Activated CD4-positive, alpha-beta T cell treated with anti-CD3 and anti-CD28 coated beads, Interleukin-2, amount 50 U/mL, for 24 hours (primary cell): ENCODE measurements at places on chromosomes 16 and 17.

GRCh38 chr17:79650283-79650682 is 39.4 kb upstream of the RBFOX3 start:
- no peak for DNase-seq

- no peak for DNase-seq
Observed at GRCh38 chr16:28478506-28479180, 6.5 kb upstream of the NPIPB7 start.

DNA sequence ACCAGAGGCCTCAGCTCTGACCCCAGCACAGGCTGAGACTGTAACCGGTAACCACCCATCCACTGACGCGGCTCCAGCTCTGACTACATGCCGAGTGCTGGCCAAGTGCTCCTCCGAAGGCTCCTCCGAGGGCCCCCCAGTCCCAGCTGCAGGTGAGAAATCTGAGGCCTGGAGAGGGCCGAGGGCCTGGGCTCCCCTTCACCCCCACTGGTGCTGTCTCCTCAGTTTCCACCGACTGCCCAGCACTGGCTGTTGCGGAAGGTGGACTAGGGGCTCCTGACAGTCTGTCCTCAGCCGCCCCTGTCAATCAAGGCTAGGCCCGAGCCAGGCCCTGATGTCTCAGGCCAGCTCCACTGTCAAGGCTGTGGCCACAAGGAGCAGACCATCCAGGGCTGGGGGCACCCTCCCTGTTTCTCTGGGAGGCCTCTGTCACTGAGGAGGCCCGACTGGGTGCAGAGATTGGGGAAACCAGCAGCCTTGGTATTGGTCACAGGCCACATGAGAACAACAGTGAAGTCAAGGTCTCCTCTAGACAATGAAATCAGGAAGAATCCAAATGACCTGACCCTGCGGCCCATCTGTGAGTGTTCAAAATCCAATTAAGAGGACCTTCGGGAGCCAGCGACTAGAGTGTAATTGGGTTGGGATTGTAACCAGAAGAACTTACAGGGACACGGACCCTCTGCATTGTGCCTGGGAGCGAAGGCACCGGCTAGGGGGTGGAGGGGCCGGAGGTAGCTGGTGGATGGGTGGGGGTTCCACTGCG is 5.1 kb downstream of the TMEM235 start:
- DNase-seq = no peak

DNA sequence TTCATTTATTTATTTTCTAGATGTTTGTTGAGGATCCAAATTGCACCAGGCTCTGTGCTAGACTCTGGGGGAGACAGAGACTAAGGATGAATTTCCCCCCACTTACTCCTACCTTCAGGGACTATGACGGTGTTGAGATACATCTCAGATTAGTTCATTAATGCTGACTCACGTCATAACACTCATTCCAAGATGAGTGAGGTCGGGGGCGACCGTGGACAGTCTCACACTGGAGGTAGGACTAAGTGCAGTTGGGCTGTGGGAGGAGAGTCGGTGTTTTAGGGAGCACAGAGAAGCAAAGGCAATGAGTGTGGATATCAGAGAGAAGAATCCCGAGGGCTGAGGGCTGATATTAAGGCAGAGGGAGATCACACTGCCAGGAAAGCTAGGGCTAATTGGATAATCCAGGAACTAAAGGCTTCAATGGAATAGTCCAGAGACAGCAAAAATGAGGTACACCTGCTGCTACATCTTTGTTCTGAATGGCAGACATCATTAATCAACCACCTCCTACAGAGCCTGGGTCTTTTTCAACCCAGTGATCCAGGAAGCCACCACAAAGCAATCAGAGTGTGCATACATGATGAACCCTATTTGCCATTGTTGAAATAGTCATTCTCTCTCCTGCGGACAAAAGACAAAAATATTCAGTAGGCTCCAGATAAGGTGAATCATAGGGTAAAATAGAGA is 38.6 kb upstream of the CACNG4 start:
- DNase-seq = no peak

GRCh38 chr16:83113317-83113716 is 486.5 kb downstream of the CDH13 start:
- no peak for DNase-seq

DNA sequence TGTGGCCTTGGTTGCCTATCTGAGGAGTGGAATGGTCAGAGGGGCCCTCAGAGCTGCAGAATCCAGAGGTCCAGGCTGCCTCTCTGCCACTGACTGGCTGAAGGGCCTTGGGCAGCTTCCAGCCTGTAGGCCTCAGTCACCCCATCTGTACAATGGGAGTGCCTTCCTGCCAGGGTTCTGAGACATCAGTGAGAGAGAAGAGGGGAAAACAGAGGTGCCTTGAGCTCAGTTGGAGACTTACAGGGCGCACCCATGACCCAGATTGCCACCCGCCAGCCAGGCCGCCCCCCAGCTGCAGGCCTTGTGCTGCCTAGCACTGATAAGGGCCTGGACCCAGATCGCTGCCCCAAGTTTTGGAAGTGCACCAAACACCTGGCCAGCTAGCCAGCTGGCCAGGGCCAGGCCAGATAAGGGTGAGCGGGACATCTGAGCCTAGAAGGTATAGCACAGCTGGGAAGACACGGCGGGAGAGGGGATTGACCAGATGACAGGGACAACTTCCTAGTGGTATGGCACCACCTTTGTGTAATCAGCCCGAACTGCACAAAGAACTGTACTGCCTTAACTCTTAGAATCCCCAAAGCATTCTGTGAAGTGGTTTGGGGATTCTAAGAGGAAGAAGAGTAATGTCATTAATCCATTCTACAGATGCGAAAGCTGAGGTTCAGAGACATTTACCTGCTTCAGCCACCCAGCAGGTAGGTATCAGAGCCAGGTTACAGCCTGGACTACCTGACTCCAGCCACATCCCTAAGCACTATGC is 1.4 kb downstream of the SLC4A1 start:
- no peak for DNase-seq

- no peak for DNase-seq
Observed at GRCh38 chr17:75277664-75278071, 6.6 kb upstream of the MIF4GD start.

DNA sequence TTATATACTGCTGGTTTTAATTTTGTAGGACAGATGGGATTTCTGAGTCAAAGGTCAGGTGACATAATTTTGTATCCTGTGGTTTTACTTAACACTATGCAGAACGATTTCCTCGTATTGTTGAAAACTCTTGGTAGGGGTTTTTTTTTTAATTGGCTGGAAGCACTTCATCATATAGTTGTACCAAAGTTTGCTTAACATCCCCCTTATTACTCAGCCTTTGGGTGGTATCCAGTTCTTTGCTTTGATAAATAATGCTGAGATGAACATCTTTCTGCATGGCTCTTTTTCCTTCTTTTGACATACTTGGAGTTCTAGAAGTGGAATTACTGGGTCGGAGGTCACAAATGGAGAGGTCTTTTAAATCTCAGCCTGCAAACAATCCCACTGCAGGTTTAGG is 419.1 kb downstream of the MAF start:
- DNase-seq = no peak

GRCh38 chr16:19864566-19864965 is 20.1 kb downstream of the GPRC5B start:
- no peak for DNase-seq

DNA sequence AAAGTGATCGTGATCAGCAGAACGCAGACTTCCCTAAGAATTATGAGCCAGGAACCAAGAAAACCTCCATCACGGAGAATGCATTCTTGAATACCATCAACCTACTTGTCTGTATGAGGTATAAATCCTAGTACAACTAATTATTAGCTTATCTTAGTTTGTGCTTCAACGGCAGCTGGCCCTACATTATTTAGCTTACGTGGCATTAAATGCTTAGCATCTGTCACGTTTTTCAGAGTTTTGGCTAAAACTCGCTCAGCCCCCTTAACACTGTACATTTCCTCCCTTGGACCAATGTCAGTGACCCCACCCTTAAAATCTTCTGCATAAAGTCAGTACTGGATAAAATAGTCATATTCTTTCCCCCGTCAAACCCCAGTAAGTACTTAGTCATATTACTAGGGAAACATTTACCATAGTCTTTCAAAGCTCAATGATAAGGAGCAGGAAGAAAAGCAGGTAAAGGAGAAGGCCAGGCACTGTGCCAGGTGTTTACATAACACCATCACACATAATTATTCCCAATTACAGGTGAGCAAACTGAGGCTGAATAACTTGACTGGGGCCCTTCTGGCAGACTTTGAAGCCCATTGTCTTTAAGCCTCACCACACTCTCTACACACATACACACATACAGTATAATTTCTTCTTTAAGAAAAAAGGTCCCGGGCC is 16.6 kb upstream of the TXNDC11 start:
- no peak for DNase-seq

DNA sequence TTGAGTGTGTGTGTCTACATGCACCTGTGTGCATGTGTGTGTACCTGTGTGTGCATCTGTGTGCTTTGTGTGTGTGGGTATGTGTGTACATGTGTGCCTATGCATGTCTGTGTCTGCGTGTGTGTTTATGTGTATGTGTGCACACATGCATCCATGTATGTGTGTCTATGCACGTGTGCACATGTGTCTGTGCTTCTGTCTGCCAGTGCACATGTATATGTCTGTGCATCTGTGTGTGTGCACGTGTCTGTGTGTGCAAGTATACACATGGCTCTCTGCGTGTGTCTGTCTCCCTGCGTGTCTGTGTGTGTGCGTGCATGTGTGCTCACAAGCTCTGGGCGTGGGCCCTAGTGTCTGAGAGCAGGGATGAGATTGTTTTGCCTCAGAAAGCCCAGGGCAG is 85.3 kb upstream of the SEC14L1 start:
- no peak for DNase-seq

DNA sequence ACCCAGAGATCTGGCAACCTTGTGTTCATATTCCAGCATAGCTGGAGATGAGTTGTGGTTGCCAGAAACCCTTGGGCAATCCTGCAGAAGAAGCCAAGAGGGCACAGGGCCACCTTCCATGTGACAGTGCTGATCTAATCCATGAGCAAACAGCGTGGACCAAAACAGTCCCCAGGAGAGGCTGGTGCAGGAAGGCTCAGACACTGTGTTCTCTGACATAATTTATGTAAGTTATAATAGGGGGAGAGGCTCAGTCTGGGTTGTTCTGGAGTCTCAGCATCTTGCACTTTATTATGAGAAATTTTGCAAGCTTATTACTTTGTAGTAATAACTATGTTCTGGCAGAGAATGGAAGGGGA is 273.9 kb downstream of the HAPSTR1 start:
- no peak for DNase-seq

GRCh38 chr17:81537856-81538555 is 9.8 kb downstream of the FSCN2 start:
- no peak for DNase-seq

DNA sequence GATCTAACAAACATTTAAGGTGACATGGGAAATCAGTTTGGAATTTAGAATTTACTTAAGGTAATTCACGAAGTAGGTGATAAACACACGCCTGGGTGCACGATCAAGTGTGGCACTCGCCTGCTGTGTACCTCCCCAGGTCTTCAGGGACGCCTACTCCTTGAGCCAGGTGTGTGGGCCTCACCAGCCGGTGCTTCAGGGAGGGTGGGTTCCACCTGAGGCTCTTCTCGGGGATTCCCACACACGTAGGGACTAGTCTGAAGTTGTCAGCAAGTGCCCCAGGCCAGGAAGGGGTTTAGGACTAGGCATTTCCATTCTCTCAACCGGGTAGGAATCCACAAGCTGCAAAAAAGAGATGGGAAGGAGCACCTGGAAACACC is 9.8 kb upstream of the NAT9 start:
- no peak for DNase-seq

DNA sequence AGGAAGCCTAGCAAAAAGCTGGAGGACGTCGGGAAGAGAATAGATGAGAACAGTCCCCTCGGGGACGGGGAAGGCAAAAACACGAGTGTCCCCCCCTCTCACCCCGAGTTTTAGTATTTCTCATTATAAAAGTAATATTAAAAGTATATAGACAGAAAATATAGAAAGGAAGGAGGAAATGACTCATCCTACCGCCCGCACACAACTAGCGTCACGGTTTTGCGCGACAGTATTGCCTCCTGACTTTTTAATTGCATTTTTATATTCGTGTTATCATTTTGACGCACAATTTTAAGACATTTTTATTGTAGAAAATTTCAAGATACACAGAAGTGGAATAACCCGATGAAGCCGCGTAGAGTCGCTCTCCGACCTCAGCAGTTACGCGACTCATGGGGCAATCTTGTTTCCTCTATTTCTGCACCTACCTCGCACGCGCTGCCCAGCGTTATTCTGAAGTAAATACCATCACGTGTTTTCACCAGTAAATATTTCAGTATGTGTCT is 652 bp upstream of the SLC25A19 start:
- peak; percentile 68 for DNase-seq

GRCh38 chr16:56370875-56371659 is 54.3 kb downstream of the AMFR start:
- no peak for DNase-seq

DNA sequence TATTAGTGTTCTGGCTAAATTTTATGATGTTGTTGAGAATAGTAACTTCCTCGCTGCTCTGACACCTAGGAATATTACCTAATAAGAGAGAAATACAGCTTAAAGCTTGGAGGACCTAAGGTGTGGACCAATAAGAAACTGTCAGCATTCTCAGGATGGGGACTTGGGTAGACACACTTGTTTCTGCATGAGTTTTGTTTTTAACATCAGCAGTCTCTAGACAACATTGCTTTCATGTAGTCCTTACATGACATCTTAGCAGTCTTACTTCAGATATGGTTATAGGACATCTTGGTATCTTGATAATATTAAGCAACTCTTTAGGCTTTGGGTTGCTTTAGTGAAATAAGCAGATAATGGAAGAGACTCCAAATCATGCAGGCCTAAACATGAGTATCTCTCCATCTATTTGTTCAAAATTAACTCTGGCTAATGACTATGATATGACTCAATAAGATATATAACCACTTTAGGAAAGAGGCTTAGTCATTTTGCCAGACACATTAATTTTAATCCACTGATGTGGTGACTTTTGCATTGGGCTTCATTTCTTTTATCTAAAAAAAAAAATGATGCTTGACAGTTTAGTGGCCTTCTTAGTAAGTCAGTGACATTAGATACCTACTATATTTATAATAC is 84.5 kb downstream of the WNT3 start:
- DNase-seq = no peak

- DNase-seq = peak; percentile 69
Observed at GRCh38 chr16:70523743-70524398, at the start of gene SF3B3. Gene SF3B3 (plus strand): TSS chr16:70523816. CDS start chr16:70526657, 2,841 bp downstream.

- DNase-seq = no peak
Observed at GRCh38 chr17:1865252-1866037, 35.6 kb downstream of the RPA1 start.

DNA sequence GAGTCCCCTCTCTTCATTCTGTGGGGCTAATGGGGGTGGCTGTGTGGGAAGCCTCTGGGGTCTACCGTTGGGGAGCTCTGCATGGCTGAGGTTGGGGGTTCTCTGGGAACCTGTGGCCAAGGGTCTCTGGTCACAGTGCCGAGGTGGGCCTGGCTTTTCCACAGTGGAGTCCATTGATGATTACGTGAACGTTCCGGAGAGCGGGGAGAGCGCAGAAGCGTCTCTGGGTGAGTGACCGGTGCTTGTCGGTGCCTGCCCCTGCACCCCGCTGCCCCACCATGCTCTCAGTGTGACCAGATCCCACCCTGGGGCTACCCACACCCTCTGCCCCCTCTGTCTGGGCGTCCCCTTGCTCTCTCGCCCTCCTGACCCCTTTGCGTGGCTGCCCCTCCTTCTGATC is 4.5 kb downstream of the LAT start:
- DNase-seq = no peak

- DNase-seq = no peak
Observed at GRCh38 chr17:60393840-60394723, 2.1 kb upstream of the USP32 start.

- no peak for DNase-seq
Observed at GRCh38 chr17:2697611-2698162, 13.9 kb downstream of the CLUH start.

GRCh38 chr16:16025214-16025968 is 76.0 kb downstream of the ABCC1 start:
- DNase-seq = peak; percentile 52

- no peak for DNase-seq
Observed at GRCh38 chr17:30219315-30219714, 16.2 kb downstream of the SLC6A4 start.
